ENCODE measurements at places on chromosomes 11 and 22. TPM values are rescaled to one million over a fixed set of nuclear protein-coding genes. Genes with fewer than 3 reads are reported as not detected.

DNA sequence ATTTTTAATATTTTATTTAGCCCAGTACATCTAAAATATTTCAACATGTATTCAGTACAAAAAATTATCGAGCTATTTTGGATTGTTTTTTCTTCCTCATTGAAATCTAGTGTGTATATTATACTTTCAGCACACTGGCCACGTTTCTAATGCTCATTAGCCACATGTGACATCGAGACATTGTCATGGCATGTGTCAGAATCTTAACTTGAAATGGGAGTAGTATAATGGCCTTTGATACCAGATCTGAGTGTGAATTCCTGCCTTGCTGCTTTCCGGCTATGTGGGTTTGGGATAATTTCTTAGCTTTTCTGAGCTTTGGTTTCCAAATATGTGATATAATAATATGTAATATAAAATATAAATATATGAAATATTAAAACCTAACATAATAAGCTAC, 54.3 kb downstream of the BCL2L13 start:
- H3K27me3 ChIP-seq, result no peaks in the 10 kb centered on the region
- no peaks in the 10 kb centered on the region for H3K36me3 ChIP-seq
- H3K4me3 ChIP-seq, result no peak overlapping the region

- H3K27ac ChIP-seq, result no peak overlapping the region
- no peaks in the 10 kb centered on the region for H3K4me1 ChIP-seq
- H3K4me3 ChIP-seq, result no peak overlapping the region
- no peaks in the 10 kb centered on the region for H3K27me3 ChIP-seq
Measured at GRCh38 chr11:76631566-76632308, 38.8 kb downstream of the LRRC32 start.

GRCh38 chr11:134639586-134640330, 227.7 kb upstream of the B3GAT1 start:
- no peak for DNase-seq
- H3K36me3 ChIP-seq, result no peaks in the 10 kb centered on the region
- H3K4me1 ChIP-seq, result no peaks in the 10 kb centered on the region
- no peak overlapping the region for H3K27ac ChIP-seq

DNA sequence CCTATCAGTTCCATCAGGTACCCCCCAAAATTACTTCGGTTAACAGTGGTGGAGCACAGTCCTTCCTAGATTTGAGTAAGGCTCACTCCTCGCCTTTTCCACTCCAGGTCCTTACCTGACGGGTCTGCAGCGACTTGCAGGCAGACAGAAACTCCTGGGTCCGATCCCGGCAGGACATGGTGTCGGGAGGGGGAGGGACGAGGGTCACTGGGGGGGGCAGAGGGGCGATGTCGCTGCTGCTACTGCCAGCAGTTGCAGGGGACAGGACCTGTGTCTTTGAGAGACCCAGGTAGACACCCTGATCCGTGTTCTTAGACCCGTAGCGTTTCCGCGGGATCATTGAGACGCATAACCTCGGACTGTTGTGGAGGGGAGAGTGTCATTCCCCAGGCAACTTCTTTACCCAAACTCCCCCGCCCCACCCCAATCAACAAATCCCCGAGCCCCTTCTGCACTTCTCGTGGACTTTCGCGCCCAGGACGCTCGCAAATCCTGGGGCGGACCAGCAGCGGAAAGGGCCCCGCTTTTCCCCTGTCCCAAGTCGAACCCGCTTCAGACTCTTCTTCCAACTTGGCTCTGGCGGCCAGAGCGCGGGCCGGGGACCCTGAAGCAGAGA, 839 bp downstream of the STX5 start:
- peaks cover 6% of the 10 kb centered on the region for H3K4me1 ChIP-seq
- H3K4me3 ChIP-seq, result peak overlapping the region; percentile 88
- DNase-seq, result no peak
- no peaks in the 10 kb centered on the region for H3K36me3 ChIP-seq
- H3K27ac ChIP-seq, result peak overlapping the region; percentile 98
- H3K27me3 ChIP-seq, result no peaks in the 10 kb centered on the region

- DNase-seq, result no peak
- H3K4me3 ChIP-seq, result no peak overlapping the region
- no peaks in the 10 kb centered on the region for H3K4me1 ChIP-seq
- no peak overlapping the region for H3K27ac ChIP-seq
- H3K27me3 ChIP-seq, result no peaks in the 10 kb centered on the region
Measured at GRCh38 chr11:86408845-86409244, 34.2 kb downstream of the CCDC81 start.

GRCh38 chr11:37724315-37724714, 1126.3 kb upstream of the RAG2 start:
- H3K27me3 ChIP-seq, result no peaks in the 10 kb centered on the region
- H3K27ac ChIP-seq, result no peak overlapping the region
- no peak overlapping the region for H3K4me3 ChIP-seq
- H3K36me3 ChIP-seq, result no peaks in the 10 kb centered on the region

GRCh38 chr11:11344045-11344444, 9.0 kb downstream of the CSNK2A3 start:
- H3K27me3 ChIP-seq, result no peaks in the 10 kb centered on the region
- no peak for DNase-seq
- H3K4me3 ChIP-seq, result no peak overlapping the region
- no peak overlapping the region for H3K27ac ChIP-seq

GRCh38 chr11:120197977-120198376, 12.9 kb upstream of the OAF start:
- no peak overlapping the region for H3K27ac ChIP-seq
- no peaks in the 10 kb centered on the region for H3K4me1 ChIP-seq
- no peak overlapping the region for H3K4me3 ChIP-seq
- no peaks in the 10 kb centered on the region for H3K27me3 ChIP-seq
- no peak for DNase-seq

DNA sequence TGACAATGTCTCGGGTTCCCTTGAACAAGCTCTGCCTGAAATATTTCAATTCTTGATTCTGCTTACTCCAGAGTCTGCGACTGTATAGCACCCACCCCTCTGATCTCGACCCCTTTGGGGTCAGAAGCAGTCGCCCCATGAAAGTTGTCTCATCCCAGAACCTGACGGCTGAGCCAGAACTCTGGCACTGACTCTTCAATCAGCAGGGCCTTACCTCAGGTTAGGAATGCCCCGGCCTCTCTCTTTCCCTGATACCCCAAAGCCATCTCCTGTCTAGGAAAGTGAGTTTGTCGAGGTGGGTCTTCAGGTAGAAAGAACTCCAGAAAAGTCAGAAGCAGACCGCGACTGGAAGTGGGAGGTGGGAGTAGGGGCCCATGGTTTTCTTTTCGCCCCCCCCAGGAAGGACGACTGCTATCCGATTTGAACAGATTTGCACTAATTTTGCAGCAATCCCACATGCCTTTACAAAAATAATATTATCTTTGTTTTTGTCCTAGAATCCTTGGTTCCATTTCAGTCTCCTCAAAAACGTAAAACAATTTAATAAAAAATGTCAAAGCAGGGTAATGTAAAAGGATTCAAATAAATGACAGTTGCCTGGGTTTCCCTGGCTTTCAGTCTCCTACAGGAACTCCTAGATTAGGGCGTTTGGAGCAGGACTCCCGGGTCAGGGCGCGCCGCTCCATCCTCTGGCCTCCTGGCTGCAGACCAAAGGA, 898 bp upstream of the ROBO3 start:
- H3K36me3 ChIP-seq, result no peaks in the 10 kb centered on the region
- H3K27ac ChIP-seq, result no peak overlapping the region
- peaks cover 14% of the 10 kb centered on the region for H3K27me3 ChIP-seq

- H3K27ac ChIP-seq, result no peak overlapping the region
- no peak overlapping the region for H3K4me3 ChIP-seq
- no peaks in the 10 kb centered on the region for H3K27me3 ChIP-seq
- no peaks in the 10 kb centered on the region for H3K36me3 ChIP-seq
Measured at GRCh38 chr11:123139206-123139605, 55.8 kb downstream of the CLMP start.

DNA sequence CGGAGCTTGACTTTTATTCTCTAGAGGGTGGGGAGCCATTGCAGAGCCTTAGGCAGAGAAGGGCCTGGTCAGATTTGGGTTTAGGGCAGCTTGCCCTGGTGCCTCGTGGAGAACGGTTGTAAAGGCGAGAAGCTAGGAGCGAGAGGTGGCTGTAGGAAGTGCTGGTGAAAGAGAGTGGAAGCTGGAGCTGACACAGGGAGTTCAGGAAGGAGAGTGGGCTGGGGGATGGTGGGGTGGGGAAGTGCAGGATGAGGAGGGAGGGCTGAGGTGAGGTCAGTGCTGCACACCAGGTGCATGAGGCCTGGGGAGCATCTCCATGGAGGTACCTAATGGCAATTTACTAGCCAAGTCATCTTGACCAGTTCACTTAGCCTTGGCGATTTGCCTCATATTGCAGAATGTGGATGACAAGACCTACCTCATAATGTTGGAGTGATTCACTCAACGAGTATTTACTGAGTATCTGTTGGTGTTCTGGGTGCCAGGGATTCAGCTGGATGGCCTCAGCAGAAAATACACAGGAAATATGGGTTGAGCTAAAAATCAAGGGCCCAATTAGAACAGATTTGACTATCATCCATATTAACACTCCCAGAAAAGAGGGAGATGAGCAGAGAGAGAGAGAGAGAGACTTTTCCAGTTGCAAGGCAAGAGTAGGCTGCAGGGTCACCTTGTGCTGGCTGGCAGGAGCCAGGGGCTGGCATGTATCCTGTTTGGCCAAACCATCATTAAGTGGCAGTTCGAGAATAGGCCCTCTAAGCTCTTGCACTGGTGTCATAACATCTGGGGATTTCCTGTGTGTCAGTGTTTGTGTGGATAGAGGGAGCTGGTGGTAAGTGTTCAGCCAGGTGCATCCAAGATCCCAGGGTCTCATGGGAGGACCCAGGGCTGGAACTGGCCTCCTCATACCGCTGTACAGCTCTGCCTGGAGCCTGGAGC, 44.4 kb upstream of the CLDN5 start:
- no peak overlapping the region for H3K27ac ChIP-seq
- no peaks in the 10 kb centered on the region for H3K4me1 ChIP-seq
- no peak for DNase-seq
- H3K36me3 ChIP-seq, result no peaks in the 10 kb centered on the region
- no peak overlapping the region for H3K4me3 ChIP-seq

The HEPN1 gene
- total RNA-seq, result not detected

The PGR gene
- total RNA-seq, result 24.9 TPM

The RFPL3 gene
- total RNA-seq, result not detected

The FLRT1 gene
- not detected for total RNA-seq

The GAL gene
- 0.64 TPM for total RNA-seq
